Trophoblast cell (in vitro differentiated cells and primary cell): ENCODE measurements at places on chromosomes 4 and X.

- H3K27me3 ChIP-seq = no peaks in the 10 kb centered on the region
- no peaks in the 10 kb centered on the region for H3K36me3 ChIP-seq
- no peak overlapping the region for H3K4me3 ChIP-seq
- no peak overlapping the region for H3K27ac ChIP-seq
- DNase-seq = no peak
- peaks cover 10% of the 10 kb centered on the region for H3K4me1 ChIP-seq
These were observed 70.0 kb downstream of the NPNT start for GRCh38 chr4:105965183-105965800.

GRCh38 chr4:107258359-107258758, 222.2 kb upstream of the DKK2 start:
- no peak overlapping the region for H3K4me3 ChIP-seq
- no peaks in the 10 kb centered on the region for H3K4me1 ChIP-seq
- no peak overlapping the region for H3K27ac ChIP-seq
- H3K36me3 ChIP-seq = no peaks in the 10 kb centered on the region
- DNase-seq = no peak
- no peaks in the 10 kb centered on the region for H3K27me3 ChIP-seq

DNA sequence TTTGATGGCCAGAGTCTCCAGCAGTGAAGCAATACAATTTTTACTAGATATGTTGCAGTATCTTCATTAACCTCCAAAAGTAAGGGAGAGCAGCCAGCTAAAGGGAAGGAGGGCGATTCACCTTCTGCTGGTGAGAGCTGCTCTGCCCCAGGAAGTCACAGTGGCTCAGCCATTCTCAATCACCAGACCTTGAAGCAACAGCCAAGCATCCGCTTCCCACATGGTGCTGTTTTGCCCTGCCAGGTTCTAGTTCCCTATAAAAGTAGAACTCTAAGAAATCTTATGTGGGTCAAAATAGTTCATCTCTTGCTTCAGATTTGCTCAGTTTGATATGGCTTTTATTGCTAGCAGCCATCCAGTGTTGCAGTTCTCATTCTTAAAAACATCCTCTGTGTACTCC, 166.8 kb downstream of the STIM2 start:
- peaks cover 3% of the 10 kb centered on the region for H3K36me3 ChIP-seq
- no peak for DNase-seq
- H3K4me1 ChIP-seq = no peaks in the 10 kb centered on the region
- H3K27ac ChIP-seq = no peak overlapping the region
- no peaks in the 10 kb centered on the region for H3K27me3 ChIP-seq
- H3K4me3 ChIP-seq = no peak overlapping the region

DNA sequence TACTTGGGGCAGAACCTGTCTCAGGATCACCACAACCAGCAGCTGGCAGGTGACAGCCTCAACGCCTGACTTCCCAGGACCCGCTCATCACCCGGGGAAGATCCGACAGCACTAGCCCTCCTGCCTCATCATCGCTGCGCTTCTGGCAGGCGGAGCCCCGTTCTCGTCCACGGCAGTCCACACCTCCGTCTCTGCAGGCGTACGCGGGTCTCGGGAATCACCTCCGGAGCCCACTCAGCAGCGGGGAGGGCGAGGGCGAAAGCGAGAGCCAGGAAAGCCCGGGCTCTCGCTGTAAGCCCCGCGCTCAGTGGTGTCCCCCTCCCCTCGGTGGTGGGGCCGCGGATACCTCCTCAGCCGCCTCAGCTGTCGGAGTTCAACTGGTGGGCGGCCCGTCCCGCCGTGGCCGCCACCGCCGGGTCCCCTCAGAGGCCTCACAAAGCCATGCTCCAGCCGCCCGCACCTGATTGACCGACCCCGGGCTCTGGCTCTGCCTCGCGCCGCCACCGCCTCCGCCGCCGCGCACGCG, 518 bp upstream of the CNKSR2 start:
- peaks cover 9% of the 10 kb centered on the region for H3K27me3 ChIP-seq
- no peak overlapping the region for H3K27ac ChIP-seq
- peak; percentile 28 for DNase-seq
- peak overlapping the region; percentile 81 for H3K4me3 ChIP-seq
- peaks cover 2% of the 10 kb centered on the region for H3K4me1 ChIP-seq

- H3K27me3 ChIP-seq = no peaks in the 10 kb centered on the region
- no peaks in the 10 kb centered on the region for H3K4me1 ChIP-seq
- H3K27ac ChIP-seq = no peak overlapping the region
- no peaks in the 10 kb centered on the region for H3K36me3 ChIP-seq
- no peak overlapping the region for H3K4me3 ChIP-seq
- no peak for DNase-seq
These were observed 80.2 kb upstream of the MAMLD1 start for GRCh38 chrX:150282953-150283352.

DNA sequence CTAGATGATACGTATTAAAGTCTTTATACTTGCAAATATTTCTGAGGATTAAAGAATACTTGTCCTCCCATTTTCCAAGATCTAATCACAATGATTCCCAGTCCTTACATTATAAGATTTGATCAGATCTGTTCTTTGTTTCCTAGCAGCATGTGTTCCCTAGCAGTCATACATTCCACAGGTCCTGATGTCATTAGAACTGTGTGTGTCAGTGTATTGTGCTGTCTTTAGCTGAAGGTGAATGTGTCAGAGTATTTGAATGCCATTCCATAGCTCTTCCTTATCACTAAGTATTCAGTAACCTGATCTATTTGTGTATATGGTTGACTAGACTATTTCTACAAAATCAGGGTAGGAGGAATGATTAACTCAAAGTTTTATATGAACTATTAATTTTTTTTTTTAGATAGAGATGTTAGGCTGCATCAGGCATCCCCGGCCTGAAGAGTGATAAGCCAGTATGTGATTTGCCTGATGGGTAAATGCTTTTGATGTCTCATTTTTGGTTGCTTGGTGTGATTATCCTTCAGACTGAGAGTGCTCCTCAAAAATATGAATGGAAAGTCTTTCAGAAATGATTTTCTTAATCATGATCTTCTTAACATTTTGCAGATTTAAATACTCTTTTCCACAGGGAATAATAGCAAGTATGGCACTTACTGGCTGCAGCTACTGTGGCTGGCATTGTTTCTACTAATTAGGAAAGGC, 4.4 kb downstream of the ADGRL3 start:
- peaks cover 2% of the 10 kb centered on the region for H3K36me3 ChIP-seq
- H3K4me3 ChIP-seq = no peak overlapping the region
- peak; percentile 87 for DNase-seq
- H3K4me1 ChIP-seq = peaks cover 5% of the 10 kb centered on the region
- no peak overlapping the region for H3K27ac ChIP-seq

- H3K27me3 ChIP-seq = no peaks in the 10 kb centered on the region
- H3K4me1 ChIP-seq = no peaks in the 10 kb centered on the region
- no peak overlapping the region for H3K4me3 ChIP-seq
- no peak for DNase-seq
- no peak overlapping the region for H3K27ac ChIP-seq
These were observed 492.0 kb downstream of the IDS start for GRCh38 chrX:149013081-149013480.

DNA sequence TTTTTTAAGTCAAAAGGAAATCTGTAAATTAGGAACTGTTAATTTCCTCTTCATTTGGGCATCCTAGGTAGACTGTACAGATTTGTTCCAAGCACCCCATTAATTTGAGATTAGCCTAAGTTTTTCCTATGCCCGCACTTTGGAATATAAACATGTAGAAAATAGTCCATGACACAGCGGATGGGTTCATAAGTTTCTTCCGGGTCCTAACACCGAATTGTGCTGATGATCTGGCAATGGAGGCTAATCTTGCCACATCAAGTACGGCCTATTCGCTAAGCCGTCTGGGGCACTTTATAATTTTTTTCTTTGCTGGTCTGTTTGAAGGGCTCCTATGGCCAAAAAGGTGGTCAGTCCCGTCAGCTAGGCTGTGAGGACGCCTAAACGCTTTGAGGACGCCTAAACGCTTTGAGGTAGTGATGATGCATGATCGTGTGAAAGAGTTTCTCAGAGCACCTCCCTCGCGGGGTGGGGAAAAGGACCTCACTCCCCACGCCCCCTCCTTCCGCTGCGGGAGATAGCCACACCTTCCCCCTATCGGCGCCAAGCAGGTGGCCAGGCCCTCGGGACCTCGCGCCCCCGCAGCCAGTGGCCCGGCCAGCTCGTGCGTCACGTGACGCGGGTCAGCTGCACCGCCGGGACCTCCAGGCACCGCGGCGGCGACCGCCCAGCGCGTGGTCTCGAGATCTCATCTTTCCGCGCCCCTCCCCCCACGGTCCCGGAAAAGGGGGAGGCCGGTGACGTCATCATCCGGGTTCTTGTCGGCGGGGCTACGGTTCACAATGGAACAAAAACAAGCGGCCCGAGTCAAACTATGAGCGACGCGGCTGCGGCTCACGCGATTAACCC, 977 bp upstream of the USP9X start:
- DNase-seq = peak; percentile 98
- peak overlapping the region; percentile 83 for H3K4me3 ChIP-seq
- H3K4me1 ChIP-seq = peaks cover 1% of the 10 kb centered on the region
- H3K27me3 ChIP-seq = no peaks in the 10 kb centered on the region
- H3K27ac ChIP-seq = peak overlapping the region; percentile 98

DNA sequence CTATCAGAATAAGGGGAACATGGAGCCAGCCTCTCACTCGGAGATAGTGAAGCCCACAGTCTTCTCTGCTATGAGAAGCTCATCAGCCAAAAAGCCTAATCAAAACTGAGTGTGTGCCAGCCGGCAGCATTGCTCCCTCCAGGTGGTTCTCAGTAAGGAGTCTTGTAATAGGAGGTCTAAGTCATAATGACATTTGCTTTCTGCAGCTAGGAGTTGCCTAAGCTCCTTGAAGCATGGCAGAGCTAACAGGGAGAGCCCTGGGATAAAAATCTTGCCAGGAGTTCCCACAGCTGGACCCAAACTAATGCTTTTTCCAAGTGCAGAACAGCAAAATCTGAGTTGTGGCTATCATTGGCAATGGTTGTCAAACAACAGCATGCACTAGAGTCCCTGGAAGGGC, 245.2 kb downstream of the SPATA18 start:
- no peaks in the 10 kb centered on the region for H3K36me3 ChIP-seq
- no peak overlapping the region for H3K27ac ChIP-seq
- H3K27me3 ChIP-seq = no peaks in the 10 kb centered on the region
- no peak for DNase-seq
- no peak overlapping the region for H3K4me3 ChIP-seq
- H3K4me1 ChIP-seq = no peaks in the 10 kb centered on the region

- no peaks in the 10 kb centered on the region for H3K36me3 ChIP-seq
- H3K4me3 ChIP-seq = no peak overlapping the region
- H3K27ac ChIP-seq = no peak overlapping the region
- no peaks in the 10 kb centered on the region for H3K27me3 ChIP-seq
- peaks cover 6% of the 10 kb centered on the region for H3K4me1 ChIP-seq
- no peak for DNase-seq
These were observed 3.3 kb downstream of the NLGN4X start for GRCh38 chrX:6225288-6225910.

- no peaks in the 10 kb centered on the region for H3K36me3 ChIP-seq
- H3K4me3 ChIP-seq = no peak overlapping the region
- H3K27me3 ChIP-seq = no peaks in the 10 kb centered on the region
- no peak overlapping the region for H3K27ac ChIP-seq
These were observed 11.8 kb downstream of the TMEM31 start for GRCh38 chrX:103722505-103722904.

- H3K4me1 ChIP-seq = peaks cover 25% of the 10 kb centered on the region
- no peak for DNase-seq
- no peaks in the 10 kb centered on the region for H3K27me3 ChIP-seq
- H3K4me3 ChIP-seq = no peak overlapping the region
- H3K36me3 ChIP-seq = peaks cover 2% of the 10 kb centered on the region
These were observed 84.0 kb downstream of the NHSL2 start for GRCh38 chrX:71994601-71995000.

DNA sequence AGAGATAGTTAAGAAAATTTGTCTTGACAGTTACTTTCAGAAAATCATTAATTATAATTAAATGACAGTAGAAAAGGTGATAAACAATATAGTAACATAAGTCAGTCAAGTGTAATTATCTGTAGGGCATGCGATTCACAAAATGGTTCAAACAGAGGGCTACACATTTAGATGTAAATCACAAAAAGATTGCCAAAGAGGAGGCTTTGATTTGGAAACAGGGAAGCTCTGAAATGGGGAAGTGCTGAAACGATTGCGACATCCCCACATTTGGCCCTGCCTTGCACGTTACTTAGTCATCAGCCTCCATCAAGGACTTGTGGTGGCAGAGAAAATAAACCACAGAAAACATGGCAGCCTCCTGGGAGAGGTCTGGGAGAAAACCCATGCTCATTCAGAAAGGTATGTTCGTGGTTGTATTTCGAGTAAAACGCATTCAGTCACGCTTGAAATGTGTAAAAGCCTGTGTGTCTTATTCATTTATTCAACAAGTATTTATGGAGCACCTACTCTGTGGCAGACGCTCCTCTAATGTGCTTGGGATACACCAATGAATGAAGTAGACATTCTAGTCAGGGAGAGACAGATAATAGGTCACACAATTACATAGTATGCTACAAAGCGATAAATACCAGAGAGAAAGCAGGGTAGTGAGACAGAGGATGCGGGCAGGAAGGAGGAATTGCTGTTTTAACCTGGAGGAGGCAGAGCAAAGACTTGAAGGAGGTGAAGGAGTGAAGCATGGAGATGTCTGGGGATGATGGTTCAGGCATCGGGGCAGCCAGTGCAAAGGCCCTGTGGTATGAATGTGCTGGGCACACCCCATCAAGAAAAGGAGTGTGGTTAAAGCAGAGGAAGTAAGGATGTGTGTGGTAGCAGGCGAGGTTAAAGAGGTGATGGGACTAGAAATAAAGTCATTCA, 7.8 kb downstream of the RBM47 start:
- H3K4me3 ChIP-seq = no peak overlapping the region
- H3K27me3 ChIP-seq = no peaks in the 10 kb centered on the region
- peak; percentile 95 for DNase-seq
- peak overlapping the region; percentile 2 for H3K27ac ChIP-seq
- no peaks in the 10 kb centered on the region for H3K36me3 ChIP-seq

DNA sequence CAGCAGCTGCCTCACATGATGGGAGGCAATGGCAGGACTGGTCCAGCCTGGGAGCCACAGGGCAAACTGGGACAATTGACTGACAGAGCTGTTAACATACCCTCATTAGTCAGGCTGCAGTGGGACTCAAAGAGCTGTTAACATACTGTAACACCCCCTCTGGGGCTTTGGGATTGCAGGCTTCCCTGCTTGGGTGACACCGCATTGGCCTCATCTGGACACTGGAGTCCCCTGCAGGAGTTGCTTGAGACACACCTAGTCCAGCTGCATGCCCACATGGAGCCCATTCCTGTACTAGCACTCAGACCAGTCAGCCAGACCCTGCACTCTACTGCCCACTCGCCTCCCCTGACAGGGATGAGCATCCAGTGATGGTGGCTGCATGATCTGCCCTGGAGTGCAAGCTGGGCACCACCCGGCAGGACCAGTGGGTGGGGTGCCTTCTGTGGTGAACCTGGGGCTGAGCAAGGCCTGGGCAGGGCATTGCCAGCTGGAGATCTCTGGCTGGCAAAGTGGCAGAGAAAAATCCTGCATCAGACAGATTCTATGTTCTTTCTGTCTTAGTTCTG, 138.8 kb downstream of the DTHD1 start:
- H3K36me3 ChIP-seq = no peaks in the 10 kb centered on the region
- H3K4me1 ChIP-seq = no peaks in the 10 kb centered on the region
- no peak overlapping the region for H3K4me3 ChIP-seq
- no peak overlapping the region for H3K27ac ChIP-seq
